IPS DF 6.9 (cell line): ENCODE measurements at places on chromosomes 3 and 15.

DNA sequence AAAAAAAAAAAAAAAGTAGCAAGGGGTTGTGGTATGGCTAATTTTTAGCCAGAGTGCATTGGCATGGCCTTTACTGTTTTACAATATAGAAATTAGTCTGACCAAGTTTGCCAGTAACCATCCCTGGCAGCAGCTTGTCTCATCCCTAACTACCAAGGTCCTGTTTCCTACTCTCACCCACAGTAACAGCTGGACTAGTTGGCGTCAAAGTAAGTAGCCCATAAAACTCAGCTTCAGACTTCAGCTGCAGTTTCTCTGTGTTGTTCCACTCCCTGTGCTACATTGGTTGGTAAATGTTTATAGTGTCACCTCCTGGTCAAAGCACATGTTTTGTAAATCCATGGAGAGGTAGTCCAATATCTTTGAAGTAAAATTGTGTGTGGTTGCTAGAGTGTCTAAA is 691.3 kb downstream of the ZPLD1 start:
- no peak for DNase-seq

DNA sequence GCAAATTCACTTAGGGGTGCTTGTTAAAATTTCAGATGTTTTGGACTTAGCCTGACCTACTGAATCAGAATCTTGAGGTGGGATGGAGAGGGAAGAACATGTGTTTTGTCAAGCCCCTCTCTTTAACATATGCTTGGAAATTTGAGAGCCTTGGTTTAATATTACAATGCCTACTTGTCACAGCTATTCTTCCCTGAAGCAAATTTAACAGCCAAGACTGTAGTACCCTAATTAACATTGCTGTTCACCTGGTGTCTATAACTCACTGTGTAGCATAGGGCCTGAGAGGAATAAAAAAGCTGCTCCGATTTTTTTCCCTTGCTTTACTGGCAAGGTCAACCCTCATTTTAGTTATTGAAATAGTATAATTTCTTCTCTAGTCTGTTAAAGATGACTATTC is 880.1 kb downstream of the CADM2 start:
- no peak for DNase-seq

DNA sequence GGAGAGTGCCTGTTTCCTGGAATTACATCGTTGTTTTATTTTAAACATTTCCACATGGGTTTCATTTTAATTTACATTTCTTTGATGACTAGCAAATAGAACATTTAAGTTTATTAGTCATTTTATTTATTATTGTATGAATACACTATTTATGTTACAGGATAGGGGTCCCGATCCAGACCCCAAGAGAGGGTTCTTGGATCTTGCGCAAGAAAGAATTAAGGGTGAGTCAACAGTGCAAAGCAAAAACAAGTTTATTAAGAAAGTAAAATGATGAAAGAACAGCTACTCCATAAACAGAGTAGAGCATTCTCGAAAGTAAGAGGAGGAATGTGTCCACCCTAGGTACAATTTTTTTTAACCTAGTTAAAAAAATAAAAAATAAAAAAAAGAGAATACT is 539.5 kb downstream of the NAALADL2 start:
- no peak for DNase-seq

DNA sequence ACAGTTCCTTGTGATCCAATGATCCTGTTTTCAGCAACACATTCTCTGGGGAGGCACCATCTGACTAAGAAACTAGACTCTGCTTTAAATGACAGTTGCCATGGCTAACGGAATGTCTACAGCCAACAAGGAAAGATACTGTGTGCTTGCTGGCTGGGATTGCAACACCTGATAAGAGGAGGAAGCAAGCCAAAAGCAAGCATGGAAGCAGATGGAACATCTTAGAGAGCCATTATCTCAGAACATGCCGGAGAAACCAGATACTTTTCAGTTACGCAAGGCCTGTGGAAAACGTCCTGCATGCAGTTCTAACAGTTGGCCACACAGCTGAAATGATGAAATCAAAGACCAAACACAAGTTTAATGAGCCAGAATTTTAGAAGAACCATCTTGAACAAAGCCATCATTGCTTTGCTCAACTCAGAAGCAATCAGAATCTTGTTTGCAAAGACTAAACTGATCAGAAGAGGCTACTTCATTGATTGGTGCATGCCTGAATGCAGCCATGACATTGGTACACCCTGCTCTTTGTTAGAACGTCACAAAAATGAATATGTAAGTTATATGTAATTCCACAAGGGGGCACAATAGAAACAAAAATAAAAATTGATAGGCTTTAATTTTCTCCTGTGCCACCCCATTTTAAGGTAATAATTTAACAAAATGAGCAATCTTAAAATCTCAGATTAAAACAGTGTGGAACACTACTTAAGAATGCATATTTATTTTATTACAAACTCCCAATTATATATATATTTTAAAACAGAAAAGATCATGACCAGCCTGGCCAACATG is 50.8 kb downstream of the GXYLT2 start:
- DNase-seq = no peak

DNA sequence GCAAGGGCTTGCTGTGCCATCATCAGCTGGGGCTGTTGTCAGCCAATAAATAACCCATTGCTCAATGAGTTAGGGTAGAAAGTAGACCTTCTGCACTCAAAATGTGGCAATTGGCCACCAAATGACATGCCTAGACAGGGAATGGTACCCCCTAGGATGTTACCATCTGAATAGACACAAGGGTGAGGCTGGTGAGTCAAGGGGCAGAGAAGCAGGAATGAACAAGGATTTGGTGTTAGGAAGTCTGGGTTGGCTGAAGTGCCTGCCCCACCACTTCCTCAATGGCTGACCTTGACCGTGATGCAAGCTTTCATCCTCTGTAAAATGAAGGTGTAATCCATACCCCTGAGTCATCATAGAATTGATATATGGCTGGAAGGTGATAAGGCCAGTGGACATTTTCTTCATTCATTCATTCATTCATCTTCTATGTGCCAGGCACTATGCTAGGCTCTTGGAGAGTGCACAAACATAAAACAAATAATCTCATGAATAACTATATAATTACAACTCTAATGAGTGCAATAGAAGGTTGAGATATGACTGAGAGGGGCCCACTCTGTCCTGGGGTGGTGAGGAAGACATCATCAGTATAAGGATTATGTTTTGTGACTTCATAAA is 4.4 kb upstream of the CA12 start:
- DNase-seq = no peak

DNA sequence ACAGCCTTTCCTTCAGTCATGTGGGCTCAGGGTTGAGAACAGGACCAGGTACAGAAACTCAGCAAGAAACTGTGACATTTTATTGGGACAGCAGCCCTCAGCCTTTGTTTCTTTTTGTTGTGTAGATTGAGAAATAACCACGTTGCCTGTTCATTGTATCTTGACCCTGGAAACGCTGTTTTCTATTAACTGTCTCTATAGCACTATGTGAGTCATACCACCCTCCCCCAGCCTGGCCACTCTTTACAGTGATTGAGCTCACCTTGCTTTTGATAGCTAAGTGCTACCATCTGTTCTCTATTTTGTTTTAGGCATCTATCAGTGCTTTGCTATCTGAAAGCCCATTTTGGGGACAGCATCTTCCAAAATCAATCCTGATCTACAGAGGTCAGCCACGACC is 127.9 kb downstream of the CD47 start:
- DNase-seq = no peak
